ENCODE measurements at places on chromosomes 4 and X. TPM values are rescaled to one million over a fixed set of nuclear protein-coding genes. Genes with fewer than 3 reads are reported as not detected.

The NHS gene
- 0.86 TPM for polyA plus RNA-seq

The MAGEE2 gene
- polyA plus RNA-seq: not detected

The VCX2 gene
- polyA plus RNA-seq: not detected

DNA sequence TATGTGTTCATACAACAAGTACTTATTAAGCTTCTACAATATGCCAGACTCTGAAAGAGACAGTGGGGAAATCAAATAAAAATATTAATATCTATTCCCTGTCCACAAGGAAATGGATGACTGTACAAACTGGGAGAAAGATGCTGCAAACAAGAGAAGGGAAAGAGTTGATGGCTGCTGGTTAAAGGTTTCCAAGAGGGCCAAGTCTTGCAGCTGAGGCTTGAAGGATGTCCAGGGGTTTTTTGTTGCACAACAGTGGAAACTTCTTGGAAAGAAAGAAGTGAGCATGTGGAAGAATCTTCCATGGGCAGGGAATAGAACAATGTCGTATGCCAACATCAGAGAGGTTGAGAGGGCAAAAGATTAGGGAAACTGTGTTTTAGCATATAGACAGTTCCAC, 95.8 kb downstream of the MID1 start:
- no peak overlapping the region for H3K27ac ChIP-seq
- H3K27me3 ChIP-seq: no peaks in the 10 kb centered on the region
- H3K36me3 ChIP-seq: no peaks in the 10 kb centered on the region
- H3K4me3 ChIP-seq: no peak overlapping the region

DNA sequence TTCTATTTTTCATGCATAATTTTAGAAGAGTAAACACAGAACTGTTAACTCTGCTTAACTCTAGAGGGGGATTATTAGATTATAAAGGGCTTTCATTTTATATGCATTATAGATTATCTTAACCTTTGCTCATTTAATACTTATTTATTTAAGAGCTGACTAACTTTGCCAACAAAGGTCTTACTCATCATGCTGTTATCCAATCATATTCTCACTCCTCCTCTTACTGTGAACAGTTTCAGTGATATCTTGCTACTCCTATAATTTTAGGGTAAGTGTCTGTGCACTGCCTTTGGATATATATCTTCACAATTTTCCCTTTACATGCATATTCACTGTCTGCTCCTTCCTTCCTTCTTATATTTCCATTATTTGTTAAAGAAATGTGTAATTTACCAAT, 1814.9 kb downstream of the STIM2 start:
- no peaks in the 10 kb centered on the region for H3K27me3 ChIP-seq
- no peaks in the 10 kb centered on the region for H3K4me1 ChIP-seq
- H3K4me3 ChIP-seq: no peak overlapping the region
- H3K36me3 ChIP-seq: no peaks in the 10 kb centered on the region
- no peak for DNase-seq

GRCh38 chrX:20620306-20620705, 353.6 kb upstream of the RPS6KA3 start:
- H3K36me3 ChIP-seq: no peaks in the 10 kb centered on the region
- no peaks in the 10 kb centered on the region for H3K27me3 ChIP-seq
- no peak overlapping the region for H3K4me3 ChIP-seq
- H3K27ac ChIP-seq: no peak overlapping the region

GRCh38 chr4:81442484-81443085, 29.1 kb downstream of the RASGEF1B start:
- no peak for DNase-seq
- H3K36me3 ChIP-seq: peaks cover 88% of the 10 kb centered on the region
- no peak overlapping the region for H3K27ac ChIP-seq
- H3K4me3 ChIP-seq: no peak overlapping the region
- H3K4me1 ChIP-seq: no peaks in the 10 kb centered on the region

DNA sequence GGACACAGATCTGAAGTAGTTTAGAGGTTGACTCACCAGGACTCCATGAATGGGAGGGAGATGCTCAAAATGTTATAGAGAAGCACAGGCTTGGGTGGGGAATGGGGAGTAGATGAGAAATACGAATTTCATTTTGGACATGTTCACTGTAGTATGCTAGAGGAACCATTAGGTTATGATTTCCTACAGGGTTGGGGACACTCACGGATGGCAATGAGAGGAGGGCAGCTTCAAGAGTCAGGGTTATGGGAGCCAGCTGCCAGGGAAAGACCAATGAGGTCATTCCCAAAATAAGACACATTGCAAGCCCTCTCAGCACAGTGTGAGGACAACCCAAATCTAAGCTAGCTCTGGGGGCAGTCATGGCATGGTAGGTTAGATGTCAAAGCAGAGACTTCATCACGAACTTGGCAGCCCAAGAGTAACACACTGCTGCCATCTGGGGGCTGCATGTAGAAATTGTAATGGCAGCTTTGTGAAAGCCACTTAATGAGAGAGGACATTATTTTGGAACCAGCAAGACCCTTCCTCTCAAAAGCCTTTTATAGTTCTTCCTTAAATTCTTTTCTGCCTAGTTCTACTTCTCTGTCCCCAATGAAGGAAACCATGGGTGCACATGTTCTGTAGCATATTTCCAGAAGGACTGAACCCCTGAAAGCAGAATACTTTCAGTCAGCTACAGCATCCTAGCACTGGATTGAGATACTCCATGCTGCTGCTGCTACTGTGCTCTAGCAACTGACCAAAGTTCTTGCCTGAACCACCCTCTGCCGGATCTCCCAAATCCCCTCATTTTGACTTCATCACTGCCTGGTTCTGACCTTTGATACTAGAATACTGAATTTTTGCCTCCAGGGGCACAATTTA, 16.2 kb upstream of the ZCCHC12 start:
- peaks cover 8% of the 10 kb centered on the region for H3K4me1 ChIP-seq
- no peaks in the 10 kb centered on the region for H3K27me3 ChIP-seq
- peak; percentile 38 for DNase-seq
- no peak overlapping the region for H3K4me3 ChIP-seq
- H3K36me3 ChIP-seq: no peaks in the 10 kb centered on the region
- H3K27ac ChIP-seq: no peak overlapping the region

DNA sequence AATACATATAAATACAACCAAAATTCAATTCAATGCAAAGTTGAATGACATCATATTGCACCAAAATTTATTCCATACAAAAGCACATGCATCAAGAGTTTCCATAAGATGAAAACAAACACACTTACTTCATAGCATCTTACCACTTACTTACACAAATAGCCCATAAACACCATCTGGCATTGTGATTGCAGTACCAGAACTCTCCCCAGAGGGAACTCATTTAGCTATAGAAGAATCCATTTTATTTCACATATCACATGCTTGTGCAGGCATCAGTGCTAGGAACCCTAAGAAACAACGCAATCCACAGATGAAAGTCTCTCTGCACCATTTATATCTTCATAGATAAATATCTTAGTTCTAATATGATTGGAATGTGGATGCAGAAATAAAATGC, 77.9 kb downstream of the SLC7A11 start:
- H3K27ac ChIP-seq: no peak overlapping the region
- no peak for DNase-seq
- H3K36me3 ChIP-seq: no peaks in the 10 kb centered on the region
- no peak overlapping the region for H3K4me3 ChIP-seq
- H3K27me3 ChIP-seq: no peaks in the 10 kb centered on the region

DNA sequence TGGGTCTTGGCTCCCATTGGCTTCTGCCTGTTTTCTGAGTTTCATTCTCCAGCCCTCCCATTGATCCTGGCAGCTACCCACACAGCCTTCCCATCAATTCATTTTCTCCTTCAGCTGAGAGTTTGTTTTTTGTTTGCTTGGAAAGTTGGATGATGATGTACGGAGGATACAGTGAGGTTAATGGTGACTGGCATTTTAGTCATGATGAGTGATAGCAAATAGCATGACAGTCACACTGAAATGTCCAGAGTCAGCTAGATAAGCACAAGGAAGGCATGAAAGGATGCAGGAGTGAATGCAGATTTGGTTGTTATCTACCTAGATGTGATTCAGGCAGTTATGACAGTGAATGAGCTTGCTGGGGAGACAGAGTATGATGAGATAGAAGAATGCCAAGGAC, 30.6 kb upstream of the LCORL start:
- H3K27me3 ChIP-seq: peaks cover 16% of the 10 kb centered on the region
- H3K4me3 ChIP-seq: no peak overlapping the region
- H3K27ac ChIP-seq: no peak overlapping the region
- no peak for DNase-seq
- H3K36me3 ChIP-seq: no peaks in the 10 kb centered on the region
- H3K4me1 ChIP-seq: no peaks in the 10 kb centered on the region

DNA sequence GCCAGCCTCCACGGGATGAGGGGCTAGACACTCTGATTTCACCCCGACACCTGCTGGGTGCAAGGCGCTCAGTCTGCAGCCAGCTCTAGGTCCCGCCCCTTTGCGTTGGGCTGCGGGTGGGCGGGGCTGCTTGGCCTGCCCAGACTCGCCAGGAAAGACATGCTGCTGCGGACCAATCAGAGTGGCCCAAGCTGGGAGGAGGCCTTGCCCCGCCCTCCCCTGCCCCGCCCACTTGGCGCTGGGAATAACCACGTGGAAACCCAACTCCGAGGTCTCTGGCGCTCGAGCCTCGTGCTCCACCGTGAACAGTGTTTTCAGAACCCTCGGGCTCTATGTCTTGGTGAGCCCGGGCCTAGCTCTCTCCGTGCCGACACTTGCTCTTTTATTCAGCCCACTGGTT, 5.3 kb upstream of the VMA21 start:
- no peak overlapping the region for H3K4me3 ChIP-seq
- peaks cover 12% of the 10 kb centered on the region for H3K4me1 ChIP-seq
- no peak for DNase-seq

Measured in CD14-positive monocyte (primary cell).